Activated CD4-positive, alpha-beta T cell treated with anti-CD3 and anti-CD28 coated beads for 4 hours (primary cell): ENCODE measurements at places on chromosomes 2 and 18.

- DNase-seq: no peak
Observed at GRCh38 chr2:126725580-126725979, 69.6 kb downstream of the GYPC start.

- no peak for DNase-seq
Observed at GRCh38 chr2:47508641-47509040, 105.7 kb downstream of the MSH2 start.

GRCh38 chr2:21220930-21221329, 97.2 kb downstream of the TDRD15 start:
- DNase-seq: no peak

DNA sequence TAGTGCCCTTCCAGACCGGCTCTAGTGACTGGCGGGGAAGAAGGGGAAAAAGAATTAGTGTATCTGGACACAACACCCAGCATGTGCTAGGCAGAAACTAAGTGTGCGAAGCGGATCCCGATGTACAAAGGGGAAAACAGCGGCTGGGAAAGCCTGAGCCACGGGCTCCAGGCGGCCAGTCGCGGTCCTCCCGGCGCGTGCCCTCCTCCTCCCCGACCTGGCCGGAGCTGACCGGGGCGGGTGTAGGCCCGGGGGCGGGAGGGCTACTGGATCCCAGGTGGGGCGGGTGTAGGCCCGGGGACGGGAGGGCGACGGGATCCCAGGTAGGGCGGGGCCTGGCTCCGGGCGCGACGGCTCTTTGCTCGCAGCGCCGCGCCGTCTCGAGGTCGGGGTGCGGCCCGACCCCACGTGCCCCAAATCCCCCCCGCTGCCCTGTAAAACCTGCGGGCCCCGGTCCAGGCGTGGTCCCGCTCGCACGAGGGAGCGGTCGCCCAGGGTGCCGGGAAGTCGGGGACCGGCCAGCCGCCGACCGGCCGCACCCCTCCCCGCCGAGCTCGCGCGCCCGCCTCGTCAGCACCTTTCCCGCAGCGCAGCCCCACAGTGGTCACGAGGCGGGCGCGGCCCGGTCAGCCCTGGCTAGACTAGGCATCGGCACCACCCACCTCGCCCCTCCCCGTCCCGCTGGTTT, 48.8 kb downstream of the C2orf42 start:
- peak; percentile 71 for DNase-seq

GRCh38 chr2:30569946-30570345, 122.9 kb downstream of the LCLAT1 start:
- DNase-seq: no peak

GRCh38 chr18:23599809-23600208, 13.5 kb upstream of the NPC1 start:
- no peak for DNase-seq

- no peak for DNase-seq
Observed at GRCh38 chr2:240960971-240961876, 37.2 kb upstream of the SNED1 start.

DNA sequence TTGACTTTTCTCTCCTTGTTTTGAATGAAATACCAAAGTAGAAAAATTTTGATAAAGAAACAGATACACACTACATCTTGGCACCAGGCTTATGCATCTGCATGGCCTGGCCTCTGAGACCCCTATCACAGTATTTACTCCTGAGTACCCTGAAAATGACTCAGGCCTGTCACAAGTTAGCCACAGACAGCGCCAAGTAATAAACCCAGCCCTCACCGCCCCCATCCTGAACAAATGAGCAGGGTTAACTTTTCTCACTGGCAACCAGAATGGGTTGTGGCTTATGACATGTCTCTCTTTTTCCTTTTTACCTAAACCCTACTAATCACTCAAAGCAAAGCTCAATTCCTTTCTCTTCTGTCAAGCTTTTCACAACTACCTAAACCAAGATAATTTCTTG, 35.3 kb downstream of the SPRED2 start:
- DNase-seq: no peak

- DNase-seq: peak; percentile 20
Observed at GRCh38 chr2:202035089-202035940, 1.7 kb downstream of the FZD7 start.

DNA sequence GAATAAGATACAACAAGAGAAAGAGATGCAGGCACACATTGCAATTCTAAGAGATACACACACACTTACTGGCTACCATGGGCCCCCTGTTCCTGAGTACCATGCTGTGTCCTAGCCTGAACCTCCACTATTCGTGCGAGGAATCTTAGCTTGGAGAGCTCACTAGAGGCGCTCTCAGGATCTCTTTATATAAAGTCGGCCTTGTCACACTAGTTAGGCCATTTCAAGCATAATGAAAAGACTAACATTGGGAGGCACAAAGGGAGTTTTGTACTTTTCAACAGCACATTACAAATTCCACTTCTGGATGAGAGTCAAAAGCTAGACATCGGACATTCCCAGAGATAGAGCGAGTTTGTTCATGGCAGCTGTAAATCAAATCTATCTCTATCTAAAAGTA, 365.2 kb downstream of the DSEL start:
- no peak for DNase-seq

DNA sequence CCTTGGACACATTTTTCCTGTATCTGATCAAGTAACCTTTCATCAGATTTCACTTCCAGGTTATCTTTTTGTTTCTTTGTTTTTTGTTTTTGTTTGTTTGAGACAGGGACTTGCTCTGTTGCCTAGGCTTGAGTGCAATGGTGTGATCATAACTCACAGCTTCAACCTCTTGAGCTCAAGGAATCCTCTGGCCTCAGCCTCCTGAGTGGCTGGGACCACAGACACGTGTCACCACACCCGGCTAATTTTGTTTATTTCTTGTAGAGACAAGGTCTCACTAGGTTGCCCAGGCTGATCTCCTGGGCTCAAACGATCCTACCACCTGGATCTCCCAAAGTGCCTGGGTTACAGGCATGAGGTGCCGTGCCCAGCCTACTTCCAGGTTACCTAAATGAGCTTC, 124.9 kb downstream of the L3MBTL4 start:
- no peak for DNase-seq

DNA sequence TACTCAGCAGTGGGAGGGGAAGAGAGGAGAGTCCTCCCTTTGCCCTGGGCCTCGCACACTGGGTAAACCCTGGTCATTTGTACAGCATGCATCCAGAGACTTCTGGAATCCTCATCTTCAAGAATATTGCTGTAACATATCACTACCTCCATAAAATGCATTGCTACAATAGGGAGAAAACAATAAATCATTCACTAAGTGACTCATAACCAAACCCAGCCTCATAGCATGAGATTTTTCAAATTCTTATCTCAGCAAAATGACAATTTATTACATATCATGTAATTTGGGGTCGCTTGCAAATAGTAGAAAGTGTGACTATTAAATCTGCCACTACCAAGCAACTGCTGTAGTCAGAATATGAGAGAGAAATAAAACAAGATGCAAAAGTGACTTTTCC, 189.4 kb downstream of the ALK start:
- DNase-seq: no peak

GRCh38 chr2:113112871-113113270, 14.5 kb upstream of the IL1RN start:
- DNase-seq: no peak

GRCh38 chr2:174750923-174751441, 13.3 kb downstream of the CHRNA1 start:
- peak; percentile 34 for DNase-seq

DNA sequence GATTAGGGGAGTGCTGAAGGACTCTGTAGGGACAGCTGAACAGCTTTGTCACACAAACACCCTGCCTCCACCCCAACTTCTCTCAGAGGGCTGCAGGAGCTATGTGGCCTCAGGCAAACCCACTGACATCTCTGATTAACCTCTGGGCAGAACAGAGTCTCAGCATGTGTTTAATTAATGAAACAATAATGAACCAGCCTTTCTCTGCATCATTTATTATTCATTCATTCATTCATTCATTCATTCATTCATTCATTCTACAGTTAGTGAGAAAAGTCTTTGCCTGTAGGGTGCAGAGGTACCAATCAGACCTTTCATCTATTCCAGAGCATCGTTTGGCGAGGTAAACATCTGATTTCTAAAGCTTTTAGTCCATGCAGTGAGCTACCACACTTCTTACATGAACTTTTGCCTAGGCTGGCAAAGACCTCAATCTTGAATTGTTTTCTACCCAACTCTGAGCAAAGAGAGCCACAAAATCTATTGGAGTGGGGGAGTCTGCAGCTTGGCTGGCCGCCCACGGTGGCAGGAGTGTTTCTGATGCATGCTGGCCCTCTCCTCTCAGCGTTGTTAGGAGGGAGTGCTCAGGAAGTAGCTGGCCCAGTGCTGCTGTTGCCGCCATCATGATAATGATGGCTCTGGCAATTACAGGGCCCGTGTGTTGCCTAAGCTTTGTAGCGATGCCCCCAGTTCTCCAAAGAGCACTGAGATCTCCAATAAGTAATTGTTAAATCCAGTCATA, 198.9 kb downstream of the SMAD7 start:
- no peak for DNase-seq

- no peak for DNase-seq
Observed at GRCh38 chr2:17962876-17963275, 84.4 kb downstream of the KCNS3 start.

- no peak for DNase-seq
Observed at GRCh38 chr2:215354771-215355695, 43.2 kb downstream of the ATIC start.

- no peak for DNase-seq
Observed at GRCh38 chr18:25080211-25080610, 271.8 kb downstream of the ZNF521 start.

GRCh38 chr2:51329512-51329911, 297.6 kb upstream of the NRXN1 start:
- DNase-seq: no peak

- DNase-seq: no peak
Observed at GRCh38 chr2:193272011-193272410, 1077.3 kb upstream of the TMEFF2 start.

DNA sequence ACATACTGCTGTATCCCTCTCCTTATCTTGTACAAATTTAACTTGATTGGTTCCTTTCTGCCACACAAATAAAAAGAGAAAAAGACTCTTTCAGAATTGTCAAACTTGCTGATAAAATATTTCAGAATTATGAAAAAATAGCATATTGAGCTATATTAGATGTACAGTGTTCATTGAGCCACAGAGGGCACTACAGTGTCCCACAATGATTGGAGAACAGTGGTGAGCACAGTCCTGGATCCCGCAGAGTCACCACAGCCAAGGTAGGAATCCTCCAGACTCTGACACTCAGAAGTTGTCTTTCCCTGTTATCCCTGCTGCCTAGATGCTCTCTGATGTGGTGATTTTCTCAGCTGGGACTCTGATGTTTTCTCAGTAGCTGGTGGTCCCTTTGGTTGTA, 1281.3 kb upstream of the ZEB2 start:
- DNase-seq: no peak

DNA sequence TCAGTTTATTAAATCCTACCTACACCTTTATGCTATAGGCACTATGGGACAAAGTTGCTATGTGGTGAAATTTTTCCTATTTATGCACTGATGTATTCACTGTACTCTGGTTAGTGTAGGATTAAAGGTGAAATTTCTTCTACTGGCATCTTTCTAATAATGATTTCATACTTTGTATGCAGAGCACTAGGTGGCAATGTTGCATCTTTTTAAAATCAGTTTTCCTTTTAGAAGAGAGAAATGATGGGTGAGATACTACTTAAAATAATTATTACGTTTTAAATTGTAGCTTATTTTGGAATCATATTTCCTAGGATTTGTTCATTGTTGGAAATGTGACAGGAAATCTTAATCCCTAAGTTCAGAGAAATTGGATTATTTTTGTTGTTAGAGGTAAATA, 150.9 kb downstream of the CD8B2 start:
- no peak for DNase-seq

GRCh38 chr2:41618754-41619153, 429.1 kb upstream of the PKDCC start:
- no peak for DNase-seq

GRCh38 chr2:95158441-95158840, 1.2 kb downstream of the ZNF514 start:
- no peak for DNase-seq

DNA sequence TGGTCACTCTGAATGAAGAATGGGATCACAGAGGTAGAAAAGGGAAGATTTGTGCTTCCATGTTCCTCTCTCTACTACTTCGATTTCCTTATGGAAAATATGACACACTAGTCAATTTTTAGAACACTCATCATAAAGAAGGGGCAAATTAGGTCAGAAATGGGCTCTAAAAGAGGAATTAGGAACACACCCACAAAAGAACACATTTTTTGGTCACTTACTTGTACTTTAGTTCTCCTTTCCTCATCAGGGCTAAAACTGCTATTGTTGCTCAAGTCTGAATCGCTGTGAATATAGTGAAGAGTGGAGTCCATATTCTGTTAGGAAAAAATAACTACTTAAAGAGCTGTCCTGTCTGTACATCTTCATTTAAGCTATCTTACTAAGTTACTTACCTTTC, 52.6 kb downstream of the PPP4R1 start:
- DNase-seq: no peak
